NCI-H2227 treated with DMSO at 0.1 percent for 48 hours (cell line): ENCODE measurements at places on chromosomes 13 and 19.

DNA sequence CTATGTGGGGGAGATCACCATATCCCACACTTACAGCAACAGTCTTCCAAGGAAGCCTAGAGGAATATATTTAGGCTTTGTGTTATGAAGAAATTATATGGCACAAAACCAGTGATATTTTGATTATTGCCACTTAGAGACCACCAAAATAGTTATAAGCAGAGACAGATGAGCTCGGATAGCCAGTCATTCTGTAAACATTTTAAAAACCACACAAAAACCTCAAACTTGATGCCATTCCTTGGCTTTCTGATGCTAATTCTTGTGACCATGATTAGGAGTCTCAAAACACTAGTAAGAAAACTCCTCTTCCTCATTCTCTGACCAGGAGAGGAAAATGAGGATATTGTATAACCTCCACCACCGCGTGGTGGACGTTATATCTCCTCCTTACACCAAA lies 496.4 kb downstream of the FOXO1 start:
- no peak for DNase-seq

DNA sequence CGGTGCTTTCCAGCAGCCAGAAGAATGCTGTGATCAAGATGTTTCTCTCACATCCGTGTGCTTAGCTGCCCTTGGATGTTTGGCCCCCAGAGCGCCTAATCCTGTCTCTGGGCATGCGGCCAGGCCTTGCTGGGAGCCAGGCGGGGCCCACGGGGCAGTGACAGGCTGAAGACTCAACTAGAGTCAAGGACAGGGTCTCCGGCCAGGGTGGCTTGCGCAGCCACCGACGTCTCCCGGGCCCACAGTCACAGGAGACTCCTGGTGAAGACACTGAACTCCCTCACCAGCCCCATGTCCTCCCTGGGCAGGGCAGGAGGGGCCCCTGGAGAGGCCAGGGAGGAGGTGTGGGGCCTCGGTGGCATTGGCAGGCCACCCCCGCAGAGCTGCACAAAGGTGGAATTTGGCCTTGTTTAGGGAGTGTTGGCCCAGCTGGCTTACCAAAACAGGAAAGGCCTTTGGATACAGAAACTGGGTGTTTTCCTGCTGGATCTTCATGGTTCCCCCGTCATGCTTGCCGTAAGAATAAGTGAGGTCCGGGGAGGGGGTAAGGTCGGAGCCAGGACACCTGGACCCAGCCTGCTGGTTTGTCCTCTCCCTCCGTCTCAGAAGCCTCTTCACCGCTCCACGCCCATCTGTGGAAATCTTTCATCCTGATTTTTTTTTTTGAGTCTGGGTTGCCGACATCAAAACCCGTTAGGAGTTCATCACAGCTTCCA lies 10.0 kb upstream of the NDUFS7 start:
- no peak for DNase-seq

DNA sequence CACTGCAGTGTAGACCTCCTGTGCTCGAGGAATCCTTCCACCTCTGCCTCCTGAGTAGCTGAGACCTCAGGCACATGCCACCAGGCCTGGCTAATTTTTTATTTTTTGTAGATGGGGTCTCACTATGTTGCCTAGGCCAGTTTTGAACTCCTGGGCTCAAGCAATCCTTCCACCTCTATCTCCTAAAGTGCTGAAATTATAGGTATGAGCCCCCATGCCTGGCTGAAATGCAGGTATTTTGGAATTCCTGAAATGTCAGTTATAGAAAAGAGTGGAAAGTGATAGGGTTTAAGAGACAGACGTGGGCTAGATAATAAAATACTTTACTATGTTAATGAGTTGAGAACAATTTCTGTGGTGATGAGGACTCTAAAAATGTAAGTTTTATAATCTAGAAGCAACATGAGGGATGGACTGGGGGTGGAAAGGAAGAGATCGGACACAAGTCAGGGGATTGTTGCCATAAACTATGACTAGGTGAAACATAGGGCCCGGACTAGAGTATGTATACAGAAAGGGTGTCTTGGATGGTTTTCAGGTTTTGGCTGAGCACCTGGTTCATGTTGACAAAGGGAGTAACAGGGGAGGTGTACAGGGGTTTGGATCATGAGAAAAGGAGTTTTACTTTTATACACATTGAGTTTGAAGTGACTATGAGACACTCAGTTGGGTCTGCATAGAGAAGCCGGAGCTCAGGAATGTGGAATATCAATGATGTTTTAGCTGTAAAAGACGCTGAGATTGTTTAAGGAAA lies 165.6 kb upstream of the STARD13 start:
- DNase-seq, result no peak

DNA sequence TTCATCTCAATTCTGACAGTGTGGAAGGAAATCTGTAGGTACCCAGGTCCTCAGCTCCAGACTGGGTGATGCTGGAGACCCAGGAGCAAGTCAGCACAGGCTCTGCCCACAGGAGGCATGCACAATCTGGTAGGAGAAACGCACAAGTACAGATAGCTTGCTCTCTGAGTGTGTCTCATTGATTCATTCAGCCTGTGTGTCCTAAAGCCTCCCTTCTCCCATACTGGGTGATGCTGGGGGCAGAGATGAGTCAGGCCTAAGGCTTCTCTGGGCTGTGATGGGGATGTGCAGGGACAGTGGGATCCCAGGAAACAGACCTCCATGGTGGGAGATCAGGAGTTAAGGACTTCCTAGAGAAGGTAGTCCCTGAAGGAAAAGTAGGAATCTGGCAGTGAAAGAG lies 6.8 kb downstream of the ZNF526 start:
- no peak for DNase-seq

- no peak for DNase-seq
Observed at GRCh38 chr19:3979674-3980352, 5.5 kb downstream of the EEF2 start.

DNA sequence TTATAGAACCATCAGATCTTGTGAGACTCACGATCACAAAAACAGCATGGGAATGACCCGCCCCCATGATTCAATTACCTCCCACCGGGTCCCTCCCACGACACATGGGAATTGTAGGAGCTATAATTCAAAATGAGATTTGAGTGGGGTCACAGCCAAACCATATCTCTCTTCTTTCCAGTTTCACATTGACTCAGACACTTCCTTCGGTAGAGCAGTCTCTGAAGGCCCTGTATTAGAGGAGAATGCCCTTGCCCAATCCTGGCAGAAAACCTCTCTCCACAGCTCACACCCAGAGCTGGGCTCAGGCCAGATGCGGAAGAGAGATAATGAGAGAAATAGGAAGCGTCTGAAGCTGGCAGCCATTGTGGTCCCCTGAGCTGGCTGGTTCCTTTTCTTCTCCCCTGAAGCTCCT lies 72.4 kb upstream of the CLDN10 start:
- DNase-seq, result no peak

DNA sequence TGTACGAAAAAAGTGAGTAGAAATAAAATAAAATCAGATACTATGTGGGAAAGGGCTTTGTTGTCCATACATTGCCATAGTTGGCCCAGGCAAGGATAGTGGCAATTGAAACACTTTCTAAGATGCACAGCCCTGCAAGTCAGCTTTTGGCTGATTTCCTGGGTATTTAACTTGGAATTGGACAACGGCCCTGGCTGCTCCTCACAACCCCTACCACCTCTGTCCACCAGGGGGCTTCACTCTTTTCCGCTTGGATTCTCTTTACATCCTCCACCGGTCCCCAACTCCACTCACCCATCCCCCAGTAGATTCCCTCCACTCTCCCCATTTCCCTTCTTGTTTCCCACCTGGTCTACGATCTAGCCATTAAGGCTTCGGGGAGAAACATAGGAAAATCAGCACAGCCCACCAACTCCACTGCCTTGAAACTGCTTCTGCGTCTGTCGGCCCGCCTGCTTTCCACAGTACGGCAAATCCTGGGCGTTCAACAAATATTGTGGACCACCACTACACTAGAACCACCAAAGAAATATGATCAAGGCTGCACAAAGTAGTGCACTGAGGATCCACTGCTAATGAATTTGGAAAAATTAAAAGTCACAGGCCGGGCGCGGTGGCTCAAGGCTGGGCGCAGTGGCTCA lies 48.6 kb upstream of the GTF3A start:
- DNase-seq, result peak; percentile 13

DNA sequence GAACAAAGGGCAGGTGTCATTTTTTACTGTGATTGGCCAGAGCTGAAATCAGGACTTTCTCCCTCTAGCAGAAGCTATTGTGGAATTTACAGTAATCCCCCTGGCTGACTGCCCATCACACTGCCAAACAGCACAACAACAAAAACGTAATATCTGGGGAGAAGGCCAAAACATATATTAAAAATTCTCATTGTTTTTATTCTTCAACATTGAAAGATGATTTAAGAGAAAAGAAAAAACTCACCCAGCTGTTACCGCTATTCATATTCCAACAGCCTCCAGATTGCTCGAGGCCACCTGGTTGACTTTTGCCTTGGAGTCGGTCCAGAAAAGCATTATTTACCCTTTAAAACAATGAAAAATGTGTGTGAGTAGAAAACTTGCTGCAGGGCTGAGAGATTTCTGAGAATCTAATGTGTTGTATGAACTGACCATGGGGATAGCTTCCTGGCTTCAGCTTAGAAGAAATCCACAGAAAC lies 97.2 kb downstream of the EPSTI1 start:
- DNase-seq, result peak; percentile 31
